ENCODE measurements at places on chromosomes 5 and 9. TPM values are rescaled to one million over a fixed set of nuclear protein-coding genes. Genes with fewer than 3 reads are reported as not detected.

- no peak for DNase-seq
- no peak overlapping the region for H3K4me3 ChIP-seq
- H3K36me3 ChIP-seq = no peaks in the 10 kb centered on the region
- no peaks in the 10 kb centered on the region for H3K27me3 ChIP-seq
Observed at GRCh38 chr5:78979909-78980308, 5.2 kb downstream of the ARSB start.

KIF4B gene
- 0.02 TPM for total RNA-seq

GRCh38 chr5:10987276-10987924 lies 226.4 kb upstream of the DAP start:
- H3K27me3 ChIP-seq = no peaks in the 10 kb centered on the region
- no peaks in the 10 kb centered on the region for H3K4me1 ChIP-seq
- no peak overlapping the region for H3K27ac ChIP-seq

DNA sequence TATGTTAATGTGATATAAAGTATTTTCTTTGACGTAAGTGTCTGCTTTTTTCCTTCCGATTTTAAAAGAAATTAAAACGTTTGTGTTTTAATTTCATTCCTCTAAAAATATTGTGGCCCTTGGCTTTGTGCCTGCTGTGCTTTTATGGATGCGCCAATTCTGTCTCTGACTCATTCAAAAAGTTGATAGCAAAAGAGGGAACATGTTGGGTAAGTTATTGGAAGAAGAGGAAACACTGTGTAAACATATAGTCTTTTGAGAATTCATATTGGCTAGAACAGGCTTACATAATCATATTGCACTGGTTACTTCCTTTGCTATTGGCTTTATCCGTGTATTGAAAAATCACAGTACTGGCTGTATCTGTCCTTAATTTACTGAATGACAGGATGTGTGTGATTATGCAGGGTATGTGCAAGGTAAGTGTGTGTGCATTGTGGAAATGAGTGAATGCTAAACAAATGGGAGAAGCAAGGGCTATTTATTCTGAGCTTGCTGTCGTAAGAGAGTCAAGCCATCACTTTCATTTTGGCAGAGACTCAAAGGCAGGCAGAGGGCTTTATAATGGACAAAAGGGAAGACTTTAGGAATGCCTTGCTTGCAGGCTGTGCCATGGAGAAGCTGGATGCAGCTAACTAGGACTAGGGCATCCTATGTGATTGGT lies 67.8 kb downstream of the SGCD start:
- DNase-seq = no peak
- H3K27me3 ChIP-seq = no peaks in the 10 kb centered on the region
- H3K27ac ChIP-seq = no peak overlapping the region
- no peaks in the 10 kb centered on the region for H3K4me1 ChIP-seq
- H3K4me3 ChIP-seq = no peak overlapping the region
- H3K36me3 ChIP-seq = no peaks in the 10 kb centered on the region

GRCh38 chr5:88691230-88691582 lies 191.8 kb downstream of the MEF2C start:
- no peaks in the 10 kb centered on the region for H3K4me1 ChIP-seq
- H3K36me3 ChIP-seq = no peaks in the 10 kb centered on the region
- H3K27me3 ChIP-seq = no peaks in the 10 kb centered on the region
- peak overlapping the region; percentile 49 for H3K4me3 ChIP-seq

GRCh38 chr5:72383726-72384125 lies 63.6 kb downstream of the PTCD2 start:
- no peak overlapping the region for H3K27ac ChIP-seq
- H3K36me3 ChIP-seq = no peaks in the 10 kb centered on the region
- H3K4me3 ChIP-seq = no peak overlapping the region
- no peaks in the 10 kb centered on the region for H3K27me3 ChIP-seq

CCNO gene
- total RNA-seq = 0.35 TPM

- no peak overlapping the region for H3K4me3 ChIP-seq
- no peak overlapping the region for H3K27ac ChIP-seq
- H3K4me1 ChIP-seq = no peaks in the 10 kb centered on the region
- no peaks in the 10 kb centered on the region for H3K36me3 ChIP-seq
- 0 out of 2 replicates have a peak, but pooled peaks cover 8% of the 10 kb centered on the region for H3K27me3 ChIP-seq
- DNase-seq = no peak
Observed at GRCh38 chr5:174119468-174119881, 74.0 kb downstream of the NSG2 start.

GRCh38 chr9:121700832-121701419 lies 49.5 kb downstream of the DAB2IP start:
- H3K4me1 ChIP-seq = no peaks in the 10 kb centered on the region
- no peak overlapping the region for H3K27ac ChIP-seq
- H3K36me3 ChIP-seq = no peaks in the 10 kb centered on the region

GRCh38 chr9:137590469-137591383 lies at the start of gene ZMYND19:
Gene ZMYND19, minus strand, starts transcription at chr9:137590512. Its CDS starts 249 bp downstream, at chr9:137590263.
- H3K4me1 ChIP-seq = no peaks in the 10 kb centered on the region
- no peaks in the 10 kb centered on the region for H3K27me3 ChIP-seq
- H3K4me3 ChIP-seq = peak within 1 kb of the TSS; percentile 89
- peak within 1 kb of the TSS; percentile 36 for H3K27ac ChIP-seq
- H3K36me3 ChIP-seq = peaks cover 24% of the 10 kb centered on the region
- peak; percentile 85 for DNase-seq

DNA sequence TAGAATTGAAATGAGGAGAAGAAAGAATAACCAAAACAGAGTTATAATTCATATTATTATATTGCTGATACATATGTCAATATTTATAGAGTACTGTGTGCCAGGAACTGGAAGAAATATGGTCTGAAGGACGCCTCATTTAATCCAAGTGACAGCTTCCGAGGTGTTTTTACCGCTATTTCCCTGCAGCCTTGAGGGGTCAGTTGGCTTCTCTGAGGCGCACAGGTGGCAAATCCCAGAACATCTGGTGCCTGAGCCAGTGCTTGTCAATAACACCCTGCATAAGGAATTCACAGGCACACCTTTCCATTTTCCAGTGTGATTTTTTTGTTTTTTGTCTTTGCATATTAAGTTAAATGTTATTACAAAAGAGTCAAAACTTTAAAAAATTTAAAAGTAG lies 43.3 kb upstream of the CTSL start:
- H3K4me3 ChIP-seq = no peak overlapping the region
- H3K27ac ChIP-seq = no peak overlapping the region
- no peak for DNase-seq
- H3K4me1 ChIP-seq = no peaks in the 10 kb centered on the region
- H3K27me3 ChIP-seq = no peaks in the 10 kb centered on the region

TAF11L10 gene
- not detected for total RNA-seq

- H3K4me3 ChIP-seq = no peak overlapping the region
- no peaks in the 10 kb centered on the region for H3K36me3 ChIP-seq
- no peak for DNase-seq
- no peak overlapping the region for H3K27ac ChIP-seq
Observed at GRCh38 chr5:13809921-13810320, 134.6 kb downstream of the DNAH5 start.

GRCh38 chr5:25862276-25862675 lies 1176.1 kb downstream of the CDH9 start:
- no peak overlapping the region for H3K4me3 ChIP-seq
- no peaks in the 10 kb centered on the region for H3K36me3 ChIP-seq
- no peak overlapping the region for H3K27ac ChIP-seq
- DNase-seq = no peak

GLRA1 gene
- total RNA-seq = not detected

DNA sequence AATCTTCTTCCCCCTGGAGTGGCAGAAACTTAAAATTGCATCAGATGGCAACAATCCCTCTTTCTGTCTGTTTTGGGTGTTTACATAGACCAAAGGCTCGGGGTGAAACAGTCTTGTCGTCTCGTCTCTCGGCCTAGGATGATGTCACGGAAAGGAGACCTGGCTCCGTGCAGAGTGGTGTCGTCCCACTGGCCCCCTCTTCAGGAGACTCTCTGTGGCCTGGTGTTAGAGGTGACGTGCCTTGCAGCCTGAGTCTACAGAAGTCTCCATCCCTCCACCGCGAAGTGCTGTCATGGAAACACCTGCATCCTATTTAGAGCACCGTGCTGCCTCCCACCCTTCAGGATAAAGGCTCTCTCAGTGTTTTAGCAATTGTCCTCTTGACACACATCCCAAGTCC lies 409.7 kb downstream of the IRX1 start:
- no peaks in the 10 kb centered on the region for H3K4me1 ChIP-seq
- H3K27me3 ChIP-seq = no peaks in the 10 kb centered on the region
- no peak for DNase-seq
- no peaks in the 10 kb centered on the region for H3K36me3 ChIP-seq
- H3K27ac ChIP-seq = no peak overlapping the region

DNA sequence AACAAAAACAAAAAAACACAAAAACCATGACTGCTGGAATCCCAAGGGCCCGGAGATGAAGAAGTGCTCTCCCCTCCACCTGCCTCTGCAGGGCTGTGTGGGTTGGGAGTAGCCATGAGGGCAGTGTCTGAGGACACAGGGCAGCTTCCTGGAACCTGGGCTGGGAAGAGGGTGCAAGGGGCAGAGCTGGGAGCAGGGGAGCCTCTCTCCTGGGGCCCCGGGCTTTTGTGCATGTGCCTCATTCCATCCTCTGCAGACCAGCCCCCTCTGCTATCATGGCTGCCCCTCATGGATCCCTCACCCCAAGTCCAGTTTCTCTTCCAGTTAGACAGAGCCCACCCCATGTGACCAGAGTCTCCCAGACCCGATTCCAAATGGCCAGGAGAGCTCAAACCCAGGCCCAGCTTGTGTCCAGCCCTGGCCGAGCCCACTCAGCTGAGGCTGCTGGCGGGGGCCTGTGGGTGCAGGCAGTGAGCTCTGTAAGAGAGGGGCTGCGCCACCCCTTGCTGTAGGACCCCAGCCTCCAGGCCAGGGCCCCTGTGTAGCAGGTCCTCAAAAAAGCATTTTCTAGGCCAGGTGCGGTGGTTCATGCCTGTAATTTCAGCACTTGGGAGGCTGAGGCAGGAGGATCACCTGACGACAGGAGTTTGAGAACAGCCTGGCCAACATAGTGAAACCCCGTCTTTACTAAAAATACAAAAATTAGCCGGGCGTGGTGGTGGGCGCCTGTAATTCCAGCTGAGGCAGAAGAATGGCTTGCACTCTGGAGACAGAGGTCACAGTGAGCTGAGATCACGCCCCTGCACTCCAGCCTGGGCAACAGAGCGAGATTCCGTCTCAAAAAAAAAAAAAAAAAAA lies 44.5 kb downstream of the PLPP7 start:
- no peaks in the 10 kb centered on the region for H3K4me1 ChIP-seq
- no peak overlapping the region for H3K4me3 ChIP-seq
- H3K36me3 ChIP-seq = no peaks in the 10 kb centered on the region
- no peak overlapping the region for H3K27ac ChIP-seq
- DNase-seq = no peak

OBP2B gene
- not detected for total RNA-seq

DNA sequence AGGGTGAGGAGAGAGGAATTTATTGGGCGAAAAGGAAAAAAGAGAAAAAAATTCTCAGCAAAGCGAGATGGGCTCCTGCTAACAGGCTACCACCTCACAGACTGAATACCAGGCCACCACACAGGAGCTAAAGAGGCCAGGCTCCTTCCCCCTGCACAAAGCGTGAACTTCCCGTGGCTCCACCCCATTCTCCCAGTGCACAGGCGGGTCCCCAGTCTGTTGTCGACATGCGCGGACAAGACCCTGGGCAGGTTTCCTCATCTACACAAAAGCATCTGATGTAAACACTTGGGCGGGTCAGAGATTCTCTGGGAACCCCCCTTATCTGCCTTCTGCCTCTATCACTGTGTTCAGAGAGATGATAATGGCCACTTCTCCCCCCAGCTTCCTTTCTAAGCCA lies 34.2 kb downstream of the IL31RA start:
- DNase-seq = no peak
- H3K4me1 ChIP-seq = no peaks in the 10 kb centered on the region
- no peaks in the 10 kb centered on the region for H3K36me3 ChIP-seq
- H3K27me3 ChIP-seq = no peaks in the 10 kb centered on the region
- no peak overlapping the region for H3K27ac ChIP-seq
- no peak overlapping the region for H3K4me3 ChIP-seq

DNA sequence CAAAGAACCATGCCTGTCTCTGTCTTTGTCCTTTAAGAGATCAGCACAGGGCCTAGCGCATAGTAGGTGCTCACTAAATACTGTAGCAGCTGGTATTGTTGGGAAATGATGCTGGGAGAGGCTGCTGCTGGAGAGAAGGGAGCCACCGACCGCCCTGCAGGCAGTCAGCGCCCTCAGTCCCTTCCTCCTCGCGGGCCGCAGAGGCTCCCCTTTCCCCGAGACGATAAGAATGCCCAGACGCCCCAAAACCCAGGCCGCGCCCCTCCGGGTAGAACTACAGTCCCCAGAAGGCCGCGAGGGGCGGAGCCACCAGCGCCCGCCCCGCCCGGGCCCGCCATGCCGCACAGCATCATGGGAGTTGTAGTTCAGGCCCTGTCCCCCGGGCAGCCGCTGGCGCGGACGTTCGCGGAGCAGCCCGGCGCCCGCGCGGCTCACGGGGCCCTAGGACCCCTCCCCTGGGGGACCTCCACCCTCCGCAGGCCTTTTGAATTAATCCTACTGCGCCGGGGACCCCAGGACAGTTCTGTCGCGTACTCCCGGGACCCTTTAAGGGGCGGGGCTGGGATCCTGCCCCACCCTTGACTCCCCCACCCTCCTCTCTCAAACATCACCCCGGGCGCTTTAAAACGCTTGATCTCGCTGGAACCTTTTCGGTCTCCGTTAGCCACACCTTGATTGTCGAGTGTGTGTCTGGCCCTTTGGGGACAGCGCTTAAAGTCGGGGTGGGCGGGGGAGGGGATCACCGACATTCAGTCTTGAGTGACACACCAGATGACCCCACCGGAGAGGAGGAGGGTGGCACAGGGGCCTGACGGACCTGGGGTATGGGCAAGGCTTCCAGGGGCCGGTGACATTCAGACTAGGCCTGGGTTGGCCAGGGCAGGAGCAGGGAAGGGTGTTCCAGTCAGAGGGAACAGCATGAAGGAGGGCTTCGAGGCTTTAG lies 24.8 kb upstream of the IER5L start:
- H3K27me3 ChIP-seq = no peaks in the 10 kb centered on the region
- H3K4me3 ChIP-seq = peak overlapping the region; percentile 58
- no peak overlapping the region for H3K27ac ChIP-seq
- H3K4me1 ChIP-seq = no peaks in the 10 kb centered on the region

CD72 gene
- not detected for total RNA-seq

DAB2 gene
- total RNA-seq = 19.1 TPM

NR6A1 gene
- total RNA-seq = 5.1 TPM

GRCh38 chr9:89866701-89867100 lies 261.9 kb downstream of the GADD45G start:
- no peaks in the 10 kb centered on the region for H3K36me3 ChIP-seq
- H3K27ac ChIP-seq = no peak overlapping the region
- no peak for DNase-seq
- H3K27me3 ChIP-seq = no peaks in the 10 kb centered on the region

GRCh38 chr9:89991204-89991790 lies 386.5 kb downstream of the GADD45G start:
- H3K4me3 ChIP-seq = no peak overlapping the region
- H3K27me3 ChIP-seq = no peaks in the 10 kb centered on the region
- H3K27ac ChIP-seq = no peak overlapping the region
- no peak for DNase-seq
- H3K4me1 ChIP-seq = peaks cover 35% of the 10 kb centered on the region

- H3K4me3 ChIP-seq = peak overlapping the region; percentile 68
- peaks cover 7% of the 10 kb centered on the region for H3K4me1 ChIP-seq
- H3K27me3 ChIP-seq = no peaks in the 10 kb centered on the region
- peak overlapping the region; percentile 28 for H3K27ac ChIP-seq
Observed at GRCh38 chr5:1522601-1523479, 920 bp downstream of the LPCAT1 start.

Data from SJCRH30 (cell line).